ENCODE measurements at places on chromosomes 3 and 15.

GRCh38 chr15:77042245-77042919 is 28.5 kb downstream of the TSPAN3 start:
- no peak for DNase-seq

- no peak for DNase-seq
Observed at GRCh38 chr15:90209591-90209990, 8.5 kb downstream of the SEMA4B start.

- DNase-seq: no peak
Observed at GRCh38 chr15:43859546-43859945, 32.7 kb downstream of the WDR76 start.

GRCh38 chr3:149832086-149832485 is 19.1 kb downstream of the RNF13 start:
- no peak for DNase-seq

DNA sequence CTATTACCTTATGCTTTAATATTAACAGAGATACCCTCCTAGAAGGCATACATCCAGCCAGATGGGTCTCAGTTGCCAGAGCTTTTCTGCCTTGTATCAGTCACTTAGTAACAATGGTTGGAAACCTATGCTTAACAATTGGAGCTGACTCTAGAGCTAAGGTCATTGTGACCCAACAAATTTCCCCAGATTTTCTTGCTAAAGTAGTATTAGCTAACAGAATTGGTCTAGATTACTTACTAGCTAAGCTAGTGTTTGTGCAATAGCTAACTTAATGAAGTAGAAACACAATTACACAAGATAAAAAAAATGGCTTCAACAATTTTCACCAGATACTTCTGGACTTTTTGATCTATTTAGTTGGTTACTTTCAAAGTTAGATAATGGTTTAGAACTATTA is 236.9 kb downstream of the NSUN3 start:
- no peak for DNase-seq

GRCh38 chr3:69320871-69321271 is 65.0 kb downstream of the FRMD4B start:
- DNase-seq: no peak
